ENCODE measurements at places on chromosomes 1 and 21.
A peak's percentile ranks its signal among the peaks of the same experiment; 100 is the strongest.

GRCh38 chr1:104853276-104853675 is 1103.6 kb downstream of the AMY1C start:
- no peak for DNase-seq

DNA sequence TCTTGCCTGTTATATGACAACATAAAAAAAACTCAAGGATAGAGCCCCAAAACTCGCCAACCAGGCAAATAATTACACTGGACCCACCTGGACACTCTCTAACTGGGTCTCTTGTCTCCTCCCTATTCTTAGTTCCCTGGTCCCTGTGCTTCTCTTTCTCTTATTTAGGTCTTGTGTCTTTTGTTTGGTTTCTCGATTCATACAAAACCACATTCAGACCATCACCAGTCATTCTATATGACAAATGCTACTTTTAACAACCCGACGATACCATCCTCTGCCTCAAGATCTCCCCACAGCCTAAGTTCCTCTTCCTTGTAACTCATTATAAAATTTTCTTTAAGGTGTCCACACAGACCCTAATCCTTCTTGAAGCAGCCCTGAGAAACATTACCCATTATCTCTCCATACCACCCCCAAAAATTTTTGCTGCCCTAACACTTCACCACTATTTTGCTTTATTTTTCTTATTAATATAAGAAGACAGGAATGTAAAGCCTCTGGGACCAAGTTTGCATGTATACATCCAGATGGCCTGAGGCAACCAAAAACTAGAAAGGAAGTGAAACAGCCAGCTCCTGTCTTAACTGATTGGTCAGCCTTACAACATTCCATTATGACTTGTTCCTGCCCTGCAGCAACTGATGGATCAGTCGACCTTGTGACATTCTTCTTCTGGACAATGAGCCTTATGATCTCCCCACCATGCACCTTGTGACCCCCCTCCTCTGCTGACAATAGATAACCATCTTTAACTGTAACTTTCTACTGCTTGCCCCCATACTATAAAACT is 638.2 kb downstream of the AMY1C start:
- no peak for DNase-seq

DNA sequence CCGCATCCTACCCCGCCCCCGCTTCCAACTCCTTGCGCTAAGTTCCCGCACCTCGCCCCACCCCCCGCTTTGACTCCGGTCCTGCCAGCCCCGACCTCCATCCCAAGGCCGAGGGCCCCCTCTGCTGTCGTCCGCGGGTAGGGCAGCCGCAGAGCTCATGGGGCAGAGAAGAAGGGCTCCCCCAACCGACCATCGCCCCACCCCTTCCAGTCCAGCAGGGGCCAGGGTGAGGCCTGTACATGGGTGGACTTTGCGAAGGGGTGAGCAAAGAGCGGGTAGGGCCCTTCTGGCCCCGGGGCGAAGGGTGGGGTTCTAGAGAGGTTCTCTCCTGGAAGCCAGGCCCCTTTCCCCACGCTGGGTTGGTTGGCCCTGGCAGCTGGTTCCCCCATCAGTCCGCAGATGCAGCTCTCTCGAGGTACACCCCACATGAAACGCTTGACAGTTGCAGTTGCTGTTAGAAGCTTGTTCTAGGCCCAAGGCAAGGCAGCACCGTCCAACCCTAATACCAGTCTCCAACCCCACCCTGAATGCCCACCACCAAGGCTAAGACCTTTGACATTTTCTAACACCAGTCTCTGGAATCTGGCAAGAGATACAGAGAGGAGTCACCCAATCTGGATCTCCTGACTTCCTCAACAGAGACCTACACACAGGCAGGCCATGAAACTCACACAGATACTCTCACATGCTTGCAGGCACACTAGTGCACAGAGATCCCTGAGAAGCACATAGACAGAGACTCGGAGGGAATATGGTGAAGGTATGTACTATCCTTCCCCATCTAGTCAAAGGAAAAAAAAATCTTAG is 25.3 kb upstream of the ADGRB2 start:
- DNase-seq: peak; percentile 90

- no peak for DNase-seq
These were observed 375.4 kb downstream of the COL11A1 start for GRCh38 chr1:102732927-102733326.

DNA sequence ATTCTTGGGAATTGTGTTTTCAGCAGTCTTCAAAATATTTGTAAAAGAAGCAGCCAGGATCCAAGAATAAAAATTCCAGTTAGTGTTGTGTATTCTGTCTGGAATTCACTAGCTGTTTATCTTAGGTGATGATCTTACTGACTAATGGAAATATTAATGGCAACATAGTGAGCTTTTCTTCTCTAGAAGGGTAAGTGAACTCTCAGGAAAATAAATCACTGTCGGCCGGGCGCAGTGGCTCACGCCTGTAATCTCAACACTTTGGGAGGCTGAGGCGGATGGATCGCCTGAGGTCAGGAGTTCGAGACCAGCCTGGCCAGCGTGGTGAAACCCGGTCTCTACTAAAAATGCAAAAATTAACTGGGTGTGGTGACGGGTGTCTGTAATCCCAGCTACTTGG is 87.4 kb upstream of the KIF1B start:
- DNase-seq: no peak

DNA sequence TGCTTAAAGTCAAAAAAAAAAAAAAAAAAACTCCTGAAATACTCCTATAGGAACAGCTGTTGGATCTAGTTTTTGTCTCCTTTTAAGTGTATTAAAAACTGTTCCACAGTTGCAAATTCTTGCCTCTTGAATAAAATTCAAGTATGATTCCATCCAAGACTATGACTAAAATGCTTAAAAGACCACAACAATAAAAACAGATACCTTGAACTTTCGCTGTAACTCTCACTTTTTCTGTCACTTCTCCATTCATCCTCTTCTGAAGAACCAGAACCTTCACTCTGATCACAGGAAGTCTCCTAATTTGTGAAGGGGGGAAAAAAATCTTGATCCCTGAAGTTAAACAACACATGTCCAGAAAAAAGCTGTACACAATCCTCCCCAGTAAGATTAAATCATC is 55.0 kb upstream of the PSMG1 start:
- no peak for DNase-seq

DNA sequence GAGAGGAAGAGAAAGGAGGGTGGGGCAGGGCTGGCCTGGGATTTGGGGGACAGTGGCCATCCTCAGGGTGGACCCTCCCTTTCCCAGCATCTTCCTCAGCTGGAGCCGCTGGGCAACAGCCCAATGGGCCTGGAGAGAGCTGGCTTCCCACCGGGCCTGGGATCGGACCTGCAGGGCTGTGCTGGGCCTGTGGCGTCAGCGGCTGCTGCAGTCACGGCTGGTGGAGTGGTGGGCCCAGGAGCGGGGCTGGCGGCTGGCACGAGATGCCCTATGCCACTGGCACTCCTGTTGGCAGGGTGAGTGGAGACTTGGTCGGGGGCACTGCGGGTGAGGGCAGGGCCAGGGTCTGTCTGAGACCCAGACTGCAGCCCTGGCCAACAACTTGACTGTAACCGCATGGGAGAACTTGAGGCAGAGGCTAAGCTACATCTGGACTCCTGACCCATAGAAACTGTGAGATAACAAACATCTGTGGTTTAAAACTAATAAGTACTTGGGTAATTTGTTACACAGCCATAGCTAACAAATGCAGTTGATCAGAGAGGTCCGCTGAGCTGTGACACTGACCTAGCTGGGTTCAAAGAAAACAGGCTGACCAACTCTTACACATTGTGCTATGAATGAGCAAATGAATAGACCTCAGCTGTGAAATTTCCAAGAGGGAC is 17.9 kb downstream of the C1orf167 start:
- DNase-seq: no peak

- DNase-seq: no peak
These were observed at the start of gene CA14 for GRCh38 chr1:150257624-150258585. CA14 (plus strand) TSS chr1:150257774; CDS start chr1:150258129, 355 bp downstream.

- no peak for DNase-seq
These were observed 3.4 kb downstream of the SOAT1 start for GRCh38 chr1:179297105-179297378.

DNA sequence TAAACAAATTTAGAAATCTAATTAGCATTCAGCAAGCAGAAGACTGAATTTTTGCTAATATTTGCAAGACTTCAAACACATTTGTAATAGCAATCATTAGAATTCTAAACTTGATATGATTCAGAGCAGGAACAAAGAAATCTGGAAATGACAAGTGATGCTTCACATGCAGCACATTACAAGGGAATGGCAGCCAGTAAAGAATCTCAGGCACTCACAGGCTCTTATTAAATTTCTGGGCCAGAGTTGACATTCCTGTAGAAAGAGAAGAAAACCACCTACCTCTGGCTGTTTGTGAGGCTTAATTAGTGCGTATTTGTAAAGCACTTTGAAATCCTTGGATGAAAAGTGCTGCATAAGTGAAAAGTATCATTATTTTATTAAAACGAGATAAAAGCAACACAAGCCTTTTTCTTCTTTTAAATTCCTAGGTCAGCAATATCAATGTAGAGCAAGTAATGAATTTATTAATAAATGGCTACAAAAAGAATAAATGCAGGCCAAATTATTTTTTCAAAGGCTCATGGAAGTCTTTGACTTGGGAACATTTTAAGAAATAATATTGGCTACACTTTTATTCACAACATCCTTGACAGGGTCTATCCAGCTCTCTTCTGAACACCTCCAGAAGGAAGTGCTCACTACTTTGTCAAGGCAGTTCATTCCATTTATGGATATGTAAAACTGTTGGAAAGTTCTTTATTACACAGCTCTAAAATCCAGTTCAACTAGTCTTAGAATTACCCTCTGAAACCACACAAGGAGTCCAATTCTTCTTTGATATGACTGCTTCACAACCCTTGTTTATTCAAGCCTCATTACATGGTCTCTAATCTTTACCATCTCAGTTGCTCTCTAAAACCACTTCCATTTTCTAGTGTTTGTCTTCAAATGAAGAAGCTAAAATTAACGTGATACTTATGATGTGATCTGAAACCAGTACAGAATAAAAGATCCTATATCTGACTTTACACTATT is 32.1 kb upstream of the SCYL3 start:
- no peak for DNase-seq

GRCh38 chr1:61255358-61255703 is 173.0 kb downstream of the NFIA start:
- DNase-seq: no peak

DNA sequence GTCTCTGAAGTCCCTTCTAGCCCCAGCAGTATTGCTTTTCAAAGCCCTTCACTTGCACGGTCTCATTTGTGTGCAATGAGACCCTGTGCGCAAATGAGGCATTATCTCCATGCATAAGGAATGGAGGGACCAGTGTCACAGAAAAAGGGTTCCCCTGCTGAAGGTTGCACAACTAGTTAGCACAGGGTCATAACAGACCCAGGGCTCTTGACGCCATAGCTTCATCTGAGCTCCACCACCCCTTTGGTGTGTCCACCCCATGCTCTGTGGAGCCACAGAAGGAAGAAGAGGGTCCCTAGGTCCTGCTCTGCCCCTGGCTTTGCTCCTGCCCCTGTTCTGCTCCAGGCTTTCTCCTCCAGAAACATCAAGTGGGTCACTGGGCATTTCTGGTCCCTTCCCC is 12.6 kb downstream of the SH2D2A start:
- no peak for DNase-seq

DNA sequence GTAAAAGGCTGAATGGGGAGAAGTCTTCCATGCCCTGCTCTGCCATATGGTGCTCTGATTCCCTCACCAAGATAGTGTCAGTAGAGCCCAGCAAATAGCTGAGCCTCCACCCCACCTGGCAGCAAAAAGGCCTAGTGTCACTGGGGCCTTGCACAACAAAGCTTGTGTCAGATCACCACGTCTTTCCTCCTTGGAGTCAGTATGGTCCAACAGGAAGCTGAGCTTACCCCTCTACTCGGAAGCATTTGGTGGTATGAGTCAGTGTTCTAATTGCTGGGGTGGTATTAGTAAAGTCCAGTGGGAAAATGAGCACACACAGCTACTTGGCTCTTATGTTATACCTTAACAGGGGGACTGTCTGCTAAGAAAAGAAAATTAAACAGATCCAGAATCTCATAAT is 18.7 kb upstream of the RRP15 start:
- DNase-seq: no peak

- no peak for DNase-seq
These were observed 24.6 kb downstream of the ANGPTL3 start for GRCh38 chr1:62621907-62622306.

- DNase-seq: no peak
These were observed 31.3 kb downstream of the CACNA1E start for GRCh38 chr1:181514298-181515290.

DNA sequence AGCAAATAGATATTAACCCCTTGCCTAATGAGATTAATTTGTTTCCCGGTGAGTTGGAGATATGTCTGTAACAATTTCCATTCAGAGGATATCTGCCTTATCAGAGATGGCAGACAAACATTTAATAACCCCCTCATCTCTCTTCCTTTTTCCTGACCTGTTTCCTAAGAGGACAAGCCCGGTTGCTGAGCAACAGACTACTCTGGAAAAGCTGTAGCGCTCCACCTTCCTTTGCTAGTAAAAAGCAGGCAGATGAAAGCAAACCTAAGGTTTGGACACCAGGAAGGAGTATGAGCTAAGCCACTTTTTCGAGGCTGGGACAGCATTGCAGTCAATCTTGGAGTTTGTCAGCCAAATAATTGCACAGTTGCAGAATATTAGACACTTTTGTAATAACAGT is 82.4 kb downstream of the RGS21 start:
- DNase-seq: no peak

- no peak for DNase-seq
These were observed 85.9 kb downstream of the PSMG1 start for GRCh38 chr21:39097335-39097861.

- no peak for DNase-seq
These were observed 8.0 kb downstream of the SLC2A5 start for GRCh38 chr1:9061252-9061960.

- no peak for DNase-seq
These were observed 266.7 kb downstream of the GPATCH2 start for GRCh38 chr1:217364220-217364619.

- no peak for DNase-seq
These were observed 12.7 kb upstream of the HMGCL start for GRCh38 chr1:23837908-23838307.

DNA sequence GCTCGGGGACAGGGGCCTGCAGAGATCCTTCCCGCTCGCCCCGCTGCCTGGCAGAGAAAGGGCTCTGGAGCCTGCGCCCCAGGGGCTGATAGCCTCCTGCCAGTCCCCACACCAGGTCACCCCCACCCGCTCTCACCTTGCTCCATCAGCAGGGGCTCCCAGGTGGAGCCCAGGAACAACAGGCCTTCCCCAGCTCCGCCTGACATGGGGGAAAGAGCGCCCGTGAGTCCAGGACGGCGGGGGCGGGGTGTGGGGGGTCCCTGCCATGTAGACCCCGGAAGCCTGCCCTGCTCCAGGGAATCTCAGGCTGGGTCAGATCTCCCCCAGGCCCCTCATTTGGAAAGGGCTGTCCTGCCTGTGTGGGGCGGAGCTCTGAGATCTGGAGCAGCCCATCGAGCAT is 166.5 kb downstream of the PRDM16 start:
- DNase-seq: no peak
